ENCODE measurements at places on chromosomes 5 and 9.

DNA sequence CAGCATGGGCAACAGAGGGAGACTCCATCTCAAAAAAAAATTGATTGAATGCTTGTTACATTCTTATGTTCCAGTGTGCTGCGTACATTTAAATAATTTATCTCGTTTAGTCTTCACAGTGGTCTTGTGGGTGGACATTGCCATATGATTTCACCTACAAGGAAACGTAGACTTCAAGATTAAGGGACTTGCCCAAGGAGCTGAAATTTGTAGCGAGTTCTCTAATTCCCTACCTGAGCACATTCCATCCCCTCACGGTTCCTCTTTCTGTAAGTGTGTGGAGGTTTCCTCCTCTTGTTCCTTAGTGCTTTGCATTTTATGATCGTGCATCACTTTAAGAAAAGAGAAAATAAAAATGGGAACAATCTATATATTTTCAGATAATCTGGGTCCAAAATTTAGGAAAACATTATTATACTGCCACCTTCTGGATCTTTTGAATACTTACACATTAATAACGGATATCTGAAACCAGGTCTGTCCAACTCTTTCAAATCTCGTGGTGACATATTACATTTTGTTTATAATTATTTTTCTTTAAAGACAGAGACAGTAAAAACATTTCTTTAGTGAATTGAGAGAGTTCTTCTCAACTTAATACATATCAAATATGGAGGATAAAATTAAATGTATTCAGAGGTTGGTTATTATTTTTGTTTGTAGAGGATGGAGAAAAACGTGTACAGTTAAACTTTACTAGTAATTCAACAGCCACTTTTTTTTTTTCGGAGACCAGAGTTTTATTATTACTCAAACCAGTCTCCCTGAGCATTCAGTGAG lies 29.9 kb upstream of the C7 start:
- H3K36me3 ChIP-seq, result no peaks in the 10 kb centered on the region
- no peak overlapping the region for H3K4me3 ChIP-seq
- no peak for DNase-seq

- no peaks in the 10 kb centered on the region for H3K27me3 ChIP-seq
- H3K4me1 ChIP-seq, result no peaks in the 10 kb centered on the region
- no peak overlapping the region for H3K4me3 ChIP-seq
Observed at GRCh38 chr9:20208961-20209371, 413.3 kb downstream of the MLLT3 start.

- no peak overlapping the region for H3K27ac ChIP-seq
- no peak overlapping the region for H3K4me3 ChIP-seq
- DNase-seq, result no peak
- H3K36me3 ChIP-seq, result no peaks in the 10 kb centered on the region
Observed at GRCh38 chr5:173744551-173744950, 128.1 kb upstream of the BOD1 start.

DNA sequence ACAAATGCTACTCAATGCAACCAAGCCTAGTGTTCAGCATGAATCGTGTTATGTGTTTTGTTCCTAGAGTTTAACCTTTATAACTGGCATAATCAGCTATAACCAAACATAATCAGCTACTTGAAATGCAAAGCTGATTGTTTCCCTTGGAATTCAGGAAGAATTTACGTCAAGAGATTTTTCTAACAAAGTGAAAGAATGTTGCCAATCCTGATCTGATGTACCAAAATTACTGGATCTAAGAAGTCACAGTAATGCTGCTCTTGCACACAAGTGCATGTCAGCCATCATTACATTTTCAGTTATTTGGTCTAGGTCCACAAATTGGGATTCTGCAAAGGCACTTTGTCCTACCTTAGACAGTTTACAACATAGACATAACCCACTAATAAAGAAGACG lies 662.3 kb upstream of the SEMA6A start:
- no peak overlapping the region for H3K27ac ChIP-seq
- no peaks in the 10 kb centered on the region for H3K36me3 ChIP-seq
- no peak overlapping the region for H3K4me3 ChIP-seq
- H3K4me1 ChIP-seq, result no peaks in the 10 kb centered on the region
- no peaks in the 10 kb centered on the region for H3K27me3 ChIP-seq
- no peak for DNase-seq

GRCh38 chr5:62633243-62633642 lies 54.6 kb downstream of the LRRC70 start:
- H3K4me3 ChIP-seq, result no peak overlapping the region
- H3K4me1 ChIP-seq, result no peaks in the 10 kb centered on the region
- peaks cover 9% of the 10 kb centered on the region for H3K36me3 ChIP-seq
- no peak overlapping the region for H3K27ac ChIP-seq

GRCh38 chr9:131698618-131698985 lies 41.3 kb downstream of the RAPGEF1 start:
- no peaks in the 10 kb centered on the region for H3K27me3 ChIP-seq
- peak overlapping the region; percentile 83 for H3K27ac ChIP-seq
- H3K4me3 ChIP-seq, result no peak overlapping the region
- H3K4me1 ChIP-seq, result peaks cover 99% of the 10 kb centered on the region
- H3K36me3 ChIP-seq, result no peaks in the 10 kb centered on the region

GRCh38 chr5:131992370-131992769 lies 19.1 kb downstream of the ACSL6 start:
- no peak overlapping the region for H3K27ac ChIP-seq
- H3K4me1 ChIP-seq, result no peaks in the 10 kb centered on the region
- no peak for DNase-seq
- no peaks in the 10 kb centered on the region for H3K27me3 ChIP-seq

- DNase-seq, result no peak
- no peaks in the 10 kb centered on the region for H3K4me1 ChIP-seq
- no peak overlapping the region for H3K27ac ChIP-seq
- H3K36me3 ChIP-seq, result no peaks in the 10 kb centered on the region
Observed at GRCh38 chr9:22657713-22658112, 211.1 kb downstream of the DMRTA1 start.

DNA sequence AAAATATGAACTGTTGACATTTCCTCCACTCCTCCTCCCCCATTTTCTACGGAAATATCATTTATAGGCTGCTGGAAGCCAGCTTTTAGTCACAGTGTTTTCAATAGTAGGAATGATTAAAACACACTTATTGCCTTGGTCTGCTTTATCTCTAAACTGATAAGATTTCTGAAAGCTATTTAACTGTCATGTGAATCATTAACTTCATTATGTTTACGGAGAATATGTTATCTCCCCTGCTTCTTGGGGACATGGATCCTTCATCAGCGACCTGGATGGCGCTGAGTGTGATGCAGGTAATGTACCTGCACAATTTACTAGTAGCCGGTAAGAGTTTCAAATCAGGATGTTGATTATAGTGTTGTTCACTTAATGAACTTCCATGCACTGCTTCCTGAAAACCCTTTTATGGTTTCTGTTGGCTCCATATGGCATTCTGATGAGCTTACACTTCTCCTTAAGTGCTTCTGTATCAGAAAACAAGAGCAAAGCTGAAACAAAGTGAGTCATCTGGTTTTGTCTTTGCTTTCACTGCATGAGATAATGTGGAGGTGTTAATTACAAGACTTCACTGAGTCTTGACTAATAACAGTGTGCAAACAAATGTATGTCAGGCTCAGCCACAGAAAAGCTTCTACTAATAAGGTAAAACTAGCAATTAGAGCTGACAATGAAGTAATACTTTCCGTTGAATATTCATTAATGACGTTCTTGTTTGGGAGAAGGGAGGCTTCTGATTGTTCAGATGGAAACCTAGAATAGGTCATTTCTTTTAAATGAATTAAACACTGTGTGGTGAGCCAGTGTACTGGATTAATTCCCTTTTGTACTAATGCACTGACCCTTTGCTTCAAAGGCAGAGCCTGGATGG lies 162.4 kb upstream of the ZNF608 start:
- no peak overlapping the region for H3K4me3 ChIP-seq
- H3K27ac ChIP-seq, result no peak overlapping the region
- H3K4me1 ChIP-seq, result peaks cover 48% of the 10 kb centered on the region
- no peaks in the 10 kb centered on the region for H3K36me3 ChIP-seq

GRCh38 chr5:961711-962240 lies 46.8 kb upstream of the NKD2 start:
- no peak overlapping the region for H3K4me3 ChIP-seq
- peaks cover 32% of the 10 kb centered on the region for H3K4me1 ChIP-seq

GRCh38 chr5:169803077-169803981 lies 166.3 kb downstream of the DOCK2 start:
- peak; percentile 65 for DNase-seq
- H3K4me3 ChIP-seq, result no peak overlapping the region
- H3K27ac ChIP-seq, result peak overlapping the region; percentile 81
- H3K36me3 ChIP-seq, result no peaks in the 10 kb centered on the region
- peaks cover 32% of the 10 kb centered on the region for H3K27me3 ChIP-seq

DNA sequence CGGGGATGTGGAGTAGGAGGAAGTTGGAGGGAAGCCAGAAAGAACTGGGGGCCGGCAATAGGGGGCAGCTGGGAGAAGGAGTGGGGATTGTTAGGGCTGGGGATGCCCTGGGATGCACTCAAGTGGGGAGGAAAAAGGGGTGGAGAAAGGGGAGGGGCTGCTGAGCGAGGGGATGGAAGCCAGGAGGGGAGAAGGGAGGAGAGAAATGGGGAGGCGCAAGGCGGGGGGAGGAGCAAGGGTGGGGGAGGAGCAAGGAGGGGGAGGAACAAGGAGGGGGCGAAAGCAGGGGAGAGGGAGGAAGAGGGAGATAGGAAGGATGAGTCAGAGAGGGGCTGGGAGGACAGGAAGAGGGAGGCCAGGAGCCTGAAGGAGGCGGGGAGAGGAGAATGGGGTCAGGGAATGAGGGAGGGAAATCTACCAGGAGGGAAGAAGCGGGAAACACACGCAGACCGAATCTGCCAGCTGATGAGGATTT lies 1.6 kb downstream of the IRX4 start:
- no peak overlapping the region for H3K4me3 ChIP-seq
- H3K27me3 ChIP-seq, result peaks cover 99% of the 10 kb centered on the region
- DNase-seq, result no peak
- peaks cover 23% of the 10 kb centered on the region for H3K36me3 ChIP-seq
- peaks cover 45% of the 10 kb centered on the region for H3K4me1 ChIP-seq

- H3K36me3 ChIP-seq, result peaks cover 8% of the 10 kb centered on the region
- no peak overlapping the region for H3K4me3 ChIP-seq
- H3K27ac ChIP-seq, result no peak overlapping the region
- H3K4me1 ChIP-seq, result no peaks in the 10 kb centered on the region
- no peaks in the 10 kb centered on the region for H3K27me3 ChIP-seq
- no peak for DNase-seq
Observed at GRCh38 chr5:69285448-69286116, 47.0 kb downstream of the CCDC125 start.

GRCh38 chr5:172010278-172010677 lies 3.8 kb upstream of the FBXW11 start:
- DNase-seq, result no peak
- no peak overlapping the region for H3K27ac ChIP-seq
- H3K36me3 ChIP-seq, result no peaks in the 10 kb centered on the region
- no peak overlapping the region for H3K4me3 ChIP-seq
- H3K4me1 ChIP-seq, result peaks cover 43% of the 10 kb centered on the region

DNA sequence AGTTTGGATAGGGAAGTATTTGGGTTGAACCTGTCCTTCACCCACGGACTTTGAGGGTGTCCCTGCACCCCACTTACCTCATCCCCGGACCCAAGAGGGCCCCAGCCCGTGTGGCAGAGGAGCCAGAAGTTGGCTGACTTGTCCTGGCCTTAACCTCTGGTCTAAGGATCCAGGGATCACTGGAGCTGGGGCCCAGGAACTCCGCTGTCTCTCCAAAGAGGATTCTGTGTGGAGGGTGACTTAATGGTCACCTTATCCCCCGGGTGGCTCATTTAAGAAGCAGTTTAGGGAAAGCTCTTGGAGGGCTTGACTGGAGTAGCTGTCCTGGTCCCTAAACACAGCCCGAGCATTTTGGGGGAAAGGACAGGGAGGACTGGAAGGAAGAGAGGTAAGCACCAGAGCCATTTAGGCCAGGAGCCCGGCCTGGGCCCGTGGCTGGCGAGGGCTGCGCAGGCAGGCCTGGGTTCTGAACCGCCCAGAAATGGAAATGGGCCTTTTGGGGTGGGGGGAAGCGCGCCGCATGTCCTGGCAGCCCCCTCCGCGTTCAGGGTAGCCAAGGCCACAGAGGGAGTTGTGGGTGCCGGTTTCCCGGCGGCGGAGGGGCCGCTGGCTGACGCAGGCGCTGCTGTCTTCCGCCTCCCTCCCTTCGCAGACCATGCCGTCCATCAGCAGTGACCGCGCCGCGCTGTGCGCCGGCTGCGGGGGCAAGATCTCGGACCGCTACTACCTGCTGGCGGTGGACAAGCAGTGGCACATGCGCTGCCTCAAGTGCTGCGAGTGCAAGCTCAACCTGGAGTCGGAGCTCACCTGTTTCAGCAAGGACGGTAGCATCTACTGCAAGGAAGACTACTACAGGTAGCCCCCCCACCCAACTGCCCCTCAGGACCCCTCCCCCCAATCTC lies 2.0 kb downstream of the LHX2 start:
- DNase-seq, result no peak
- peak overlapping the region; percentile 61 for H3K4me3 ChIP-seq
- peaks cover 73% of the 10 kb centered on the region for H3K4me1 ChIP-seq
- no peak overlapping the region for H3K27ac ChIP-seq

DNA sequence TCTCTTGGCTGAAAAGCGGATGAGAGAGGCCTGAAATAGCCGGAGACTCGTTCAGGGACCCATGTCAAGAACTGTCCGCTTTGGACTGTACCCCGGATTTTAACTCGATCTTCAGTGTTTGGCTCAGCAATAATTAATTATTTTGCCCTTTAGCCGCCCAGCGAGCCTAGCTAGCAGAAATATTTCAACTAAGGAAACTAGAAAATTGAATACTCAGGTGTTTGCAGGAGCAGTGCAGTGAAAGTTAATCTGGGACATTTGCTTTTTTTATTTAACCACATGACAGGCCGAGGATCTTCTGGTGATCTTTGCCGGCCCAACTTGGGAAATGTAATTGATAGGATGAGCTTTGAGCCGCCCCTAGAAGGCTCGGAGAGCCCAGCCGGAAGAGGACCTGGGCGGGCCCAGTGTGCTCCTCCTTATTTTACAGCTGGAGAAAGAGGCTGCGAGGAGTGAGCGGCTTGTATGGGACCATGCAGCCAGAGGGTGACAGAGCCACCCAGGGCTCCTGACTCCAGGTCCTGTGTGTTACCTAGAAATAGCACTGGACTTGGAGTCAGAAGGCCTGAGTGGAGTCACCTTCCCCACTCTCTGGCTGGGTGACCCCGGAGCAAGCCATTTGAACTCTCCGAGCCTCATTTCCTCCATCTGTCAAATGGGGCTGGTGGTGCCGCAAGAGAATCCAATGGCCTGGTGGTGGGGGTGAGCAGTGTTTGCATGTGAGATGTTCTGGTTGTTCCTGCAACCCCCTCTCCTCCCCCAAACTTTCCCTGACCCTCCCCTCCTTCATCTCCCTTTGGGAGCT lies 2.4 kb downstream of the PPARGC1B start:
- peaks cover 80% of the 10 kb centered on the region for H3K4me1 ChIP-seq
- no peaks in the 10 kb centered on the region for H3K27me3 ChIP-seq
- H3K36me3 ChIP-seq, result no peaks in the 10 kb centered on the region
- DNase-seq, result peak; percentile 58
- H3K4me3 ChIP-seq, result peak overlapping the region; percentile 92
- peak overlapping the region; percentile 95 for H3K27ac ChIP-seq

- H3K27ac ChIP-seq, result peak overlapping the region; percentile 84
- peak overlapping the region; percentile 86 for H3K4me3 ChIP-seq
- H3K4me1 ChIP-seq, result peaks cover 52% of the 10 kb centered on the region
- H3K27me3 ChIP-seq, result no peaks in the 10 kb centered on the region
- H3K36me3 ChIP-seq, result no peaks in the 10 kb centered on the region
Observed at GRCh38 chr9:120715389-120715924, 1.2 kb upstream of the MEGF9 start.

Measured in left ventricle myocardium inferior (tissue), 1 donor.